Non-pigmented ciliary epithelial cell (primary cell): ENCODE measurements at places on chromosomes 12 and 14.

DNA sequence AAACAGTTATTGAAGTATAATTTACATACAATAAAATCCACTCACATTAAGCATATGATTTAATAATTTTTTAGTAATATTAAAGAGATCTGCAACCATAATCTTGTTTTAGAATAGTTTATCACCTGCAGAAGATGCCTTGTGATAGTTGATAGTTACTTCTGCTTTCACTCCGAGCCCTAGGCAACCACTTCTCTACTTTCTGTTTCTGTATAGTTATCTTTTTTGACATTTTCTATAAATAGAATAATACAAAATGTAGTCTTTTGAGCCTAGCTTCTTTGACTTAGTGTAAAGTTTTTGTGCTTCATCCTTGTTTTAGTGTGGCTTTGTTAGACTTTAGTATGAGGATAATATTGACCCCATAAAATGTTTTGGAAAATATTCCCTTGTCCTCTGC, 111.0 kb downstream of the MNAT1 start:
- no peak for DNase-seq

GRCh38 chr14:65676361-65677014, 264.0 kb downstream of the FUT8 start:
- no peak for DNase-seq

DNA sequence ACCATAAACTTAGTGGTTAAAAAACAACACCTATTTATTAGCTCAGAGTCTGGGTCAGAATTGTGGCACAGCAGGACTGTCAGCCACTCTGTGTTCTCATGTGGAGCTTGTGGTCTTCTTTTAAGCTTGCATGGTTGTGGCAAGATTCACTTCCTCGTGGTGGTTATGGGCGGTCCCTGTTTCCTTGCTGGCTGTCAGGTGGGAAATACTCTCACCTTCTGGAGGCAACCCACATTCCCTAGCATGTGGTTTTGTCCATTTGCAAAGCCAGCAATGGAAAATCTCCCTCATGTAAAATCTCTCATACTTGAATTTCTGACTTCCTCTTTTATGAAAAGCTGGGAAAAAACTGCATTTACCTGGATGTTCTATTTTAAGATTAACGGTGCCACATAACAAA, 229.8 kb downstream of the ALX1 start:
- DNase-seq: peak; percentile 17

DNA sequence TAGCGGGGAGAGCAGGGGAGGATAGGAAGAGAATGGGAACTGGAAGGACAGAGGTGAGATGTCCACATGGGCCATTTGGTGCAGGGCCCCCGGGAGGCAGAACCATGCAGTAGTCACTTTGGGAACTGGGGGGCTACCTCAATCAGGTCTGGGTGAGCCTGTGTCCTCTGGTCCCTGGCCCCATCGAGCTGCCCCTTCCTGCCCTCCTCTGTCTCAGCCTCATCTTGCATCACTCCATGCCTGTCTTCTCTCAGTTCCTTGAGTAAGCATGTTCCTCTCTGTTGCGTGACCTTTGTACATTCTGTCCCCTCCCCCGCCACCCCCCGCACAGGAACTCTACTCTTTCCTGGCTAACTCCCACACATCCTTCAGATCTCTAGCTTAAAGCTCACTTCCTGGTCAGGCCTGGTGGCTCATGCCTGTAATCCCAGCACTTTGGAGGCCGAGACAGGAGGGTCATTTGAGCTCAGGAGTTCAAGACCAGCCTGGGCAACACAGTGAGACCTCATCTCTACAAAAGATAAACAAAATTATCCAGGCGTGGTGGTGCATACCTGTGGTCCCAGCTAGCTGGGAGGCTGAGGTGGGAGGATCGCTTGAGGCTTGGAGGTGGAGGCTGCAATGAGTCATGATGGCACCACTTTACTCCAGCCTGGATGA, 23.2 kb downstream of the FOS start:
- no peak for DNase-seq

DNA sequence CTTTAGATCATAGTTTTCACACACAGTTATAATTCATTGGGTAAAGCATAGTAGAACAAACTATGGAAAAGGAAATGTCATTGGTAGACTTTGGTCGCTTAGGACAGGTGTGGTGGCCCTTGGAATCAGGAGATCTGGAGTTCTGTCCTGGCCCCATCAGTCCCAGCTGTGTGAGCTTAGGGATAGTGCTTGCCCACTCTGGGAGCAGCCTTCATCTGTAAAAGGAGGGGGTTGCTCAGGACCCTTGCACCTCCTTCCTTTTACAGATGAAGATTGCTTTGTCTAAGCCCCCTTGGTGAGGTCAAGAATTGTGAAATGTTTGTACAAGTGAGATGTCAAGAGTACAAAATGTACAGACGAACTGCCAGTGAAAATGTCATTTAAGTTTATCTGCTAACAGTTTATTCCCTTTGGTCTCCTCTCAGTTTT, 93.2 kb downstream of the BORCS5 start:
- DNase-seq: no peak

DNA sequence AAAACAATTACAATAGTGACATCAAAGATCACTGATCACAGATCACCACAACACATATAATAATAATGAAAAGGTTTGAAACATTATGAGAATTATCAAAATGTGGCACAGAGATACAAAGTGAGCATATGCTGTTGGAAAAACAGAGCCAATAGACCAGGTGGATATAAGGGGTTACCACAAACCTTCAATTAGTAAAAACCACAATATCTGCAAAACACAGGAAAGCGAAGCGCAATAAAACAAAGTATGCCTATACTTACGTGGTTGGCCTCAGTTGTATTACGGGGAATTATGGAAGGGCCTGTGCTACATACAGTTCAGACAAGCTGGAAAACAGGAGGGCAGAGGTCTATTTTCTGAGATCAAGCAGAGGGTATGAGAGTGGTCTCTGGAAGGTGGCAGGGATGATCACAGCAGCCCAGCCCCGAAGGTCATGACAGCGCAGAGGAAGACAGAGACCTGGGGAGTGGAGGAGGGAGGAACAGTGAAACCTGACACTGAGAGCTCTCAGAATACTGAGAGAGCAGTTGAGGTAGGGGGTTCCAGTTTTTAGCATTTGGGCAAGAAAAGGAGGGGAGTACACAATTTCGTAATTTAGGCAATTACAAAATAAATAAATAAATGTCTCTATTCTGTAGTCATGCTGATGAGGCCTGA, 41.3 kb downstream of the IFNG start:
- no peak for DNase-seq

- DNase-seq: no peak
Observed at GRCh38 chr12:83739607-83740006, 1052.9 kb downstream of the TMTC2 start.

GRCh38 chr12:125684968-125685790, 619.9 kb downstream of the AACS start:
- DNase-seq: no peak

GRCh38 chr12:92147491-92147890, 1.8 kb upstream of the BTG1 start:
- DNase-seq: no peak

GRCh38 chr14:52003324-52003723, 14.0 kb downstream of the RTRAF start:
- peak; percentile 60 for DNase-seq

- peak; percentile 95 for DNase-seq
Observed at GRCh38 chr14:61178226-61179060, 102.7 kb downstream of the TMEM30B start.

- no peak for DNase-seq
Observed at GRCh38 chr12:119682639-119683252, 14.8 kb downstream of the PRKAB1 start.

- no peak for DNase-seq
Observed at GRCh38 chr14:65631040-65631439, 218.5 kb downstream of the FUT8 start.

- no peak for DNase-seq
Observed at GRCh38 chr12:49944718-49945117, 5.8 kb upstream of the AQP2 start.

DNA sequence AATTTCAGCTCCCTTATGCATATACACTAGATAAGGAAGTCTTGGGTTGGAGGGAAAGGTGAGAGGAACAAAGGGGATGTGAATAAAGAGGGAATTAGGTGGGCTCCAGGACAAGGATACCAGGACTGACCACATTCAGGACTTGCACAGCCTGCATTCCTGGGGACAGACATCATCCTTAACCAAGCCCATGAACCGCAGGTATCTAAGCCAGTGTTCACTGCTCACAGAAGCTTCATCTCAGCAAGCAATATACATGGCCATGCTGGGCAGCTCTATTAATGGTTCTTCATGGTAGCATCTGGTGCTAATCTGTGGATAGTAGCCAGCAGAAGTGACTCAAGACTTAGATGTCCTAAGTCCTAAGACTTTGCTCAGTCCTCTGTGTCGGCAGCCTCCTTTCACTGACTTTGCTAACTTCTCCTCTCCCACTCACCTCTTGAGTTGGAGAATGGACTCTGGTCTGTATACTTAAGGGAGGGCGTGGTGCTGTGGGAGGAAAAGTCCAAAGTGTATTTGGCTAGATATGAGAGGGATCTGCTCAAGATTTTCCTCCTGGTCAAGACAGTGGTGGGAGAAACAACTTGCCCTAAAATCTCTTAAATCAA, 136.1 kb downstream of the ASCL1 start:
- DNase-seq: no peak

- peak; percentile 67 for DNase-seq
Observed at GRCh38 chr12:52873832-52874572, 25.2 kb upstream of the KRT78 start.

DNA sequence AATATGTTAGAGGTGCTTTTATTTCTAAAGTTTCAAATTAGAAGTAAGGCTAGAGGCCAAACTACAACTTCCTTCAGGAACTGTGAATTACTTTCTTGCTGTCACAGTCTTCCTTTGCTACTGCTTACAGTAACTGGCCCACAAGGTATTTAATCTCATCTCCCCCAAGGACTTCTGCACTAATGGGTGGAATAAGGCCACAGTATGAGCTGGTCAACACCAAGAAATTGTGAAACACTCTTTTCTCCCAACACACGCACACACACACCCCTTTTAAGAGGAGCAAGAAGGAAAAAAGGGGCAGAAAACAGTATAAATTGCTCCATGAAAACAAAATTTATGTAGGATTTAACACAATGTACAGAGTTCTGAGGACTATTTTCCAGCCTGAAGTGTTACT, 45.6 kb downstream of the SCAF11 start:
- DNase-seq: no peak

DNA sequence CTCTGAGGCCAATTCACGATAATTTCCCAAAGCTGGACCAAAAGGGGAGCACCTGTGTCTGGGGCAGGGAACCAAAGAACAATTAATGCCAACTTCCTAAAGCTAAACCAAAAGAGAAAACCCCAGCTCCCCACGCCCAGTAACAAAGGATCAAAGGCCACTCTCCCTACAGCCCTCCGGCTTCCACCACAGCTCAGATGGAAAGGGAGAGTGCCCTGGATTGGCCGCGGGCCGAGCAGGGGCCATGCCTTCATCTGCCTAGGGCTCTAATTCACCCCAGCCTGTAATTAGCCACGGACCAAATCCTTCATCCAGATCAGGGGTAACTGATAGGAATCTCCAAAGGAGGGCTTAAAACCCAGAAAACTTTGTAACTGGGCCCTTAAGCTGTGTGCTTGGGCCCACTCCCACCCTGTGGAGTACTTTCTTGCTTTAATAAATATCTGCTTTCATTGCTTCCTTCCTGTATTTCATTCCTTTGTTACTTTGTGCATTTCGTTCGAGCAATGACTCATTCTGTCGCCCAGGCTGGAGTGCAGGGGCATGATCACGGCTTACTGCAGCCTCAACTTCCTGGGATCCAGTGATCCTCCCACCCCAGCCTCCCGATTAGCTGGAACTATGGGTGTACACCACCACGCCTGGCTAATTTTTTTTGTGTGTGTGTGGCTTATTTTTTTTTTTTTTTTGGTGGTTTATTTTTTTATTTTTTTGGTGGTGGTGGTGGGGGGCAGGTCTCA, 65.5 kb upstream of the PPP4R3A start:
- DNase-seq: no peak

DNA sequence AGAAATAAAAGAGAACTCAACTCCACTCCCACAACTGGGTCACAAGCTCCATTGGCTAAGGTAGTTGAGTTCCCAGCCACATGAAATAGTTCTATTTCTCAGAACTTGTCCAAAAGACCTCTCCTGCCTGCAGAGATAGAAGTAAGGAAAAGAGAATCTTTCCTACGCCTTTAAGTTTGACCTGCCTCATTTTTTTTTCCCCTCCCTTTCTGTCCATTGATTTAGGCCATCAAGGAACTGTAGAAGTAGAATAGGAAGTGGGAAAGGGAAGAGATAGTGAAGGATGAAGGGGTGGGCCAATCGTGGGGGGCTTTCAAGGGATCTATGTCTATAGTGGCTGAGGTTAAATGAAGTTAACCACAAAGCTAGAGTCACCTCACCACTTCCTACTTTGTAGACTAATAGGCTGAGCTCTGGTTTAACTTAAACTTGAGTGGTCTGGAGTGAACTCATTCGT, 13.9 kb upstream of the NUDT4 start:
- no peak for DNase-seq

DNA sequence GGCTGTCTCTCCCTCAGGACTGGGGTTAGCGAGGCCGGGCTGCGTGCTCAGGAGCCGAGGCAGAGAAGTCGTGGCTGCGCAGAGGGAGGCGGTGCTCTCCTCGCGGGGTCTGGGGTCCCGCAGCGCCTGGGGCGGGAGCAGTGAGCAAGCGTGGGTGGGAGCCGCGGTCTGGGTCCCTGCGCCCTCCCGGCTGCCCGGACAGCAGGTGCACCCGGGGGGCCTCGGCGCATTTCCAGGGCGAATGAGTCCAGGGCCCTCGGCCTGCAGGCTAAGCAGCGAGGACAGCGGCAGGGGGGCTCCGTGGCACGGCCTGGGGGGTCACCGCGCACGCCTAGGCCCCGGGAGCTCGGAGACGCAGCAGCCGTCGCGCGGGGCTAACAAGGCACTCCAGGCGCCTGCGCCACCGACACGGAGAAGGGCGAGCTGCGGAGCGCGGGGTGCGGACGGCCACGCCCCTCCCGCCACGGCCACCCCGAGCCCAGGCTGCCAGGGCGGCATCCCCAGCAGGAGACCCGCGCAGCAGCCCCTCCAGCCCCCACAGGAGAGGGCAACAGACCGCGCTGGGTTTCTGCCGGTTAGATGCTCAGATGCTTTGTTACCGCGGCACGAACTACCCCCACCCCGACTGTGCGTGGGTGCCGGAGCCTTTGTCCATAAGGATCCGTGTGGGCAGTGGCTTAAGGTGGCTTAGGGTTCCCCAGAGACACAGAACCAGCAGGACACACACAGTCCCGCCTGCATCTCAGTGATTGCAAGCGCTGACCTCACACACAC, 117.7 kb upstream of the C14orf180 start:
- no peak for DNase-seq

DNA sequence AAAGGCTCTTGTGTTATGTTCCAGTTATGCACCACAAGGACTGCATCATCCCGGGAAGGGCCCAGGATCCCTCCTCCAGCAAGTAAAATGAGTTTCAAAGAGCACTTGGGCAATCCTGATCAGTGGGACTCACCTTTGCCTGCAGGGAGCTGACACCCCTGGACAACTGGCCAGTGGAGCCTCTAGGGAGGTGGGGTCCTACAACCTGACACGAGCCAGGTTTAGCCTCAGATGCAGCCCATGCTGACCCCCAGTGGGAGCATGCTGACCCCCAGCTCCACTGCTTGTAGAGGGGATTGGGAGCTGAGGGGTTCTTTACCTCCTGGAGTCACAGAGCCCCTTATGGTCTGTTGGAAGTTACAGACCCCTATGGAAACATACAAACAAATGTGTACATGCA, 365.8 kb downstream of the CACNA1C start:
- no peak for DNase-seq

- no peak for DNase-seq
Observed at GRCh38 chr12:40561395-40561966, 130.8 kb upstream of the CNTN1 start.

- no peak for DNase-seq
Observed at GRCh38 chr12:98595243-98595988, 1.9 kb downstream of the SLC25A3 start.
